ENCODE measurements at places on chromosomes 11 and 22.

DNA sequence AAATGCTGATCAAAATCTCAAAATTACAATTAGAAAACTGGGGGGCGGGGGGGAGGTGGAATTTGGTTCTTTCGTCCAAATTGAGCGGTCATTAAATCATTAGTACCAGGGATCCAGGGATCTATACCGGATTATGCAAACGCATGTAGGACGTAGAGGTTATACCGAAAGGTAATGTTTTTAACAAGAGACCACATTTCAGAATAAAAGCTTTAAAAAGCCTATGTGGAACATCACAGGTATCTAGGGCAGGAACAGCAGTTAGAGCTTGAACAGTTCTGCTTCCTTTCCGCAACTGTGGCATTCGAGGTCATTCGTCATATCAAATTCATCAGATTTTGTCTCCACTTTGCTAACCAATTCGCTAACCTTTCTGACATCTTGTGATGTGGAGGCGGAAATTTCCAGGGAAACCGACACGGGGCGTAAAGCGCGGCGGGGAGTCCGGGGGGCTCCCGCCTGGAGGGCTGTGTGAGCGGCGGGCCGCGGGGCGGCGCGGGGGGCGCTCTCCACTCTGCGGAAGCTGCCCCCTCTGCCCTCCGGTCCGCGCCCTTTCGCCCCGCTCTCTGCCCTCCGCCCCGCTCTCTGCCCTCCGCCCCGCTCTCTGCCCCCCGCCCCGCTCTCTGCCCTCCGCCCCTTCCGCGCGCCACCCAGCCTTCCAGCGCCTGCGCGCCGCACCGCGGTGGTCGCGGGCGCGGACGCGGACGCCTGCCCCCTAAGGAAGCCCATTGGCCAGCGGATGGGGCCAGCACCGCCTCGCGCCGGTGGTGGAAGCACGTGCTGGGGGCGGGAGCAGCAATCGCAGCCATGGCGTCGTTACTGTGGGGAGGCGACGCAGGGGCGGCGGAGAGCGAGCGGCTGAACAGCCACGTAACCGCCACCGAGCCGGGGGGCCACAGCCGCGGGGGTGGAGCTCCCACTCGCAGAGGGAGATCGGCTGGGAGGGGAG, at the start of gene DDX25:
Gene DDX25, plus strand, starts transcription at position 798 of the 949 bp plus-strand sequence. Its CDS starts 10 bp downstream, at position 808.
- no peak for DNase-seq

DNA sequence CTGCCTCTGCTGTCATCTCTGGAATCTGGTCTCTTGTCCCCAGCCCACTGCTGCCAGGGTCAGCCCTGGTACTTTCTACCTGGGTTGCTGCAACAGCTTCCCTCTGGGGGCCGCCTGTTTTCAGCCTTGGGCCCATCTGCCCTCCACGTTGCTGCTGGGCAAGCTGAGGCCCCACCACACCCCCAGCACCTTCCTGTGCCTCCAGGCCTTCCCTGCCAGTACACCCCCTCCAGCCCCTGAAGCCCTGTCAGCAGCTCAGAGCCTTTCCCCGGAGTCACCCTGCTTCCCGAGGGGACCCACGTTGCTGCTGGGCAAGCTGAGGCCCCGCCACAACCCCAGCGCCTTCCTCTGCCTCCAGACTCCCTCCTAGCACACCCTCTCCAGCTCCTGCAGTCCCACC, 3.3 kb upstream of the SAMM50 start:
- DNase-seq, result no peak

GRCh38 chr11:83159902-83160865, 3.3 kb downstream of the PCF11 start:
- no peak for DNase-seq

GRCh38 chr11:61916737-61917333, 531 bp downstream of the RAB3IL1 start:
- no peak for DNase-seq

GRCh38 chr11:111361052-111361801, 17.8 kb downstream of the POU2AF1 start:
- DNase-seq, result no peak

- no peak for DNase-seq
These were observed 20.7 kb downstream of the SUN2 start for GRCh38 chr22:38735126-38735464.

GRCh38 chr11:124961972-124962609, 8.1 kb downstream of the CCDC15 start:
- peak; percentile 66 for DNase-seq

DNA sequence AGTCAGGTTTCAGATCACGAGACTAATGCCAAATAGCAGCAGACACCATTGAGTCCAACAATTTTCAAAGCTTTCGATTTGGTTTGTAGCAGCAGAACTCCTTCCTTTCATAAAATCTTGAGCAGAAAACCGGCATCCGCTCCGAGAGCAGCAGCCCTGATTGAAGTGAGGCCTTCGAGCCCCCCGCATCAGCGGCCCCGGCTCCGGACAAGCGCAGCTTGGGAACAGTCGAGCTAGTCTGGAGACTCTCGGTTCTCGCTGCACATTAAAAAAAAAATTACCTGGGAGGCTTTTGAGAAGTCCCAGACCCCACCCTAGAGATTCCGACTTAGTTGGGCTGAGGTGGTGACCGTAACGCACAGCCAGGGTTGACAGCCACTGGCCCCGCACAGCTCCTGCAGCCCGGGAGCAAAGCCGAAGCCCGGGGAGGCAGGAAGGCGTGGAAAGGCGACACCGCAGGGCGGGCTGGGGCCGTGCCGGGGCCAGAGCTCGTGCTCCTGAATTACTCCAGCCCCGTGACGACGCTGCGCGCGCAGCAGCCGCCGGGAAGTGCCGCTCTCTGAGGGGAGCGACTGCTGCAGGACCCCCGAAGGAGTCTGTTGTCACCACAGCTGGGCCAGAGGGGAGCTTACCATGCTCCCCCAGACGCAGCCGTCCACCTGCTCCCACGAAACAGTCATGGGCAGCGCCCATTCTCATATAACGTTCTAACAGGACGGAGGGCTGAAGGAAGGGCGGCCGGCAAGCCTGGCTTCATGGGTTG, 57.8 kb downstream of the SPATA19 start:
- DNase-seq, result no peak

DNA sequence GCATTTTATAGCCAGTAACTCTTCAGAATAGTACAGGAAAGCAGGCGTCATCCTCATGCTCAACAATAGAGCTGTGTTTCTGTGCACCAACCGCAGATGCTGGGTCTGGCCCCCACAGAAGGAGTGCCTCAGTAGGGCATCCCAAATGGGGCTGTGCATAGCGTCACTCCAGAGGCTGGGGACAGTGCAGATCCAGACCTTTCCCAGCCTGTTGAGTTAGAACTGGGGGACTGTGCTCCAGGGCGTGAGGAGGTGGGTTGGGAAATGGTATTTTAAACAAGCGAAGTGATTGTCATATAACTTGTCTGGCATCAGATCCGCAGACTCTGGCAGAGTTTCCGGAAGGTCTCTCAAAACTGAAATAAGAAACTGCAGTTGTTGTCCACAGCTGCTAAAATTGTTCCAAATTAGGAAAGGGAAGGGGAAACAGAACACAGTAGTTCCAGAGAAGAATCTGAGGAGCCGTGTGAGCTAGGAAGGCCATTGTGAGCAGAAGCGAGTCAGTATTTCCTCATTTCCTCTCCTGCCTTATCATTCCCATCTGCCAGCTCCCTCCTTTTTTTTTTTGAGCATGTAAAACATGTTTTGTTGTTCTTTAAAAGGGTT, 52.2 kb downstream of the JAM3 start:
- DNase-seq, result peak; percentile 84

- no peak for DNase-seq
These were observed 924 bp downstream of the YPEL1 start for GRCh38 chr22:21734540-21735199.

- no peak for DNase-seq
These were observed 67.3 kb downstream of the LRRC32 start for GRCh38 chr11:76603202-76603601.

DNA sequence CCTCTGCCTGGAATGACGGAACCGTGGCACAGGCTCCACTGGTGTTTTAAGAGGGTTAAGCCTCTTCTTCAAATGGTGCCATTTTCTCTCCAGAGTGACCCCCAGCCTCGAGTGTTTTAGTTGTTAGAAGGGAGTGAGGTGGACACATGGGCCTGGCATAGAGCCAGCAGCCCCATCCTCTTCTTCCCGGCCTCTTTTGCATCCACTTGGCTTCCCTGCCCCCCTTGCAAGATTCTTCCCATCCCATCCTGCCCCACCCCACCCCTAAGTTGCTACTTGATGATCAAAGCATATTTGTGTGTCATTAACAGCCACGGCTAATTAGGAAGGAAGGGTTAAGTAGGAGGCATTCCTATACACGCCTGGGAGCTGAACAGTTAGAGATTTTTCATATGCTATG, 72.3 kb upstream of the CRYBB3 start:
- DNase-seq, result no peak

DNA sequence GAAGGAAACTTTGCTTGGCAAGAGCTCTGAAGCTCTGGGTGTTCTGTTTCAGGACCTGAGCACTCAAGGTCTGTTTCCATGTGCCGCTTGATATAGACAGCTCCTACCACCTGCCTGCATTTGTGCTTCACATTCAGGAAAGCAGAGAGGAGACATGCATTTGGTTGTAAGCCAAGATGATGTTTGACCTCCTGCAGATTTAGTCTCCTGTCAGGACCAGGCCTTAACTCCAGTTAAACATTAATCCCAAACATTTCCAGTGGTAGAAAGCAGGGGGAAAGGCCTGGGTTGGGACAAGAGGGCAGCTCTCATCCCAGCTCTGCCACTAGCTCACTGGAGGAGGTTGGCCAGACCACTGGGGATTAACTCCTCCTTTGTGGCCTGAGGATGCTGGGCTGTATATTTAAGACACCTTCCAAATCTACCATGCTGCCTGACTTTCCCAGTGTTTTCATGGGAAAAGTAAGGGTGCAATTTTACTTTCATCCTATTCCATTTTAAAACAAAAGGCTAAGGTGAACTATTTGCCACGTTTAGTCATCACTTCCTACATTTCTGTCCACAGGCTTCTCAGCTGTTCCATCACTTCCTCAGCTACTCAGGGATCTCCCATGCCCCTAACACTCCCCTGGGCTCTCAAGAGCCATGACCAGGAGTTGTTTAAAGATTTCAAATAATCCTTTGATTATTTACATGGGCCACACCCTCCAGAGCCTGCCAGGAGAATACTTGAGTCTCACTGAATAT, 80.9 kb downstream of the INSC start:
- DNase-seq, result no peak

GRCh38 chr11:57158180-57158579, 23.6 kb upstream of the LRRC55 start:
- DNase-seq, result no peak

DNA sequence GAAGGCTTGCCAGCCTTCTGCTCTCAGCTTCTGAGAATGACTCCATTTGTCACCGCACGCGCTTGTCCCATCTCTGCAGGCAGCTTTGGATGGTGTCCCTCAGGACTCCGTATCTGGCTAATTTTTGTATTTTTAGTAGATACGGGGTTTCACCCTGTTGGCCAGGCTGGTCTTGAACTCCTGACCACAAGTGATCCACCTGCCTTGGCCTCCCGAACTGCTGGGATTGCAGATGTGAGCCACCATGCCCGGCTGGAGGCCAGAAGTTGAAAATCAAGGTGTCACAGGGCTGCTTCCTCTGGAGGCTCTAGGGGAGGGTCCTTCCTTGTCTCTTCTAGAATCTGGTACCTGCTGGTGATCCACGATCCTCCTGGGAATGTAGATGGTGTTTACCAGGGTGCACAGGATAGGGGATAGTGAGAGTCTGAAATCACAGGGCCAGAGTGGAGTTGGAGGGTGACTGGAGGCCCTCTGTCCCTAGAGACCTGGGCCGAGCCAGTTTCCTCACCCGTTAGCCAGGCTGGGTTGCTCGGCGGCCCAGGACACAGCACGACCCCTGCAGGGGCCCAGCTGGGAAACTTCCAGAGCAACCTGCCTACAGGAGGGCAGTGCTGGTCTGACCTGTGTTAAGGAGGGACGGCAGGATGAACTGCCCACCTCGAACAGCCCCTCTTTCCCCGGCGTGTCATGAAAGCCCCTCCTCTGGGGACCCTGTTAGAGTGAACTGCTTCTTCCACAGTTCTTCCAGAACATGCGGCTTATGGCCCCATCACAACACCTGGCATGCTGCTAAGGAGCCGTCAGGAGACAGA, 48.9 kb upstream of the SHANK2 start:
- DNase-seq, result no peak
